ENCODE measurements at places on chromosomes 2 and 18.

DNA sequence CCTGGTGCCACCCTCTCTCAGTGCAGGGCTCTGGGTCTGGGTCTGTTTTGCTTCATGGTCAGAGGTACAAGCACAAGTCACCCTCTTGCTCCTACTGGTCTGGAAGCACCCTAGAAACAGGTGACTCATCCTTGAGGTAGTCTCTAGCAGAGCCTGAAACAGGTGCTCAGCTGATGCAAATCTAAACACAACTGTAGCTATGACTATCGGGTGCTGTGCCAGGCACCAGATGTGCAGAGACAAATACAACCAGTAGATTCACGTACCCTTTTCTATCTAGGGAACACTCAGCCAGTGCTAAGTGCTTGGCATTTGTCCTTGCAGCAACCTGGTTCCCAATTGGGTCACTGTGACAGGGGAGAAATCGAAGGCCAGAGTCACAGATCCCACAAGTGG lies 140.9 kb upstream of the MYCN start:
- DNase-seq = no peak

DNA sequence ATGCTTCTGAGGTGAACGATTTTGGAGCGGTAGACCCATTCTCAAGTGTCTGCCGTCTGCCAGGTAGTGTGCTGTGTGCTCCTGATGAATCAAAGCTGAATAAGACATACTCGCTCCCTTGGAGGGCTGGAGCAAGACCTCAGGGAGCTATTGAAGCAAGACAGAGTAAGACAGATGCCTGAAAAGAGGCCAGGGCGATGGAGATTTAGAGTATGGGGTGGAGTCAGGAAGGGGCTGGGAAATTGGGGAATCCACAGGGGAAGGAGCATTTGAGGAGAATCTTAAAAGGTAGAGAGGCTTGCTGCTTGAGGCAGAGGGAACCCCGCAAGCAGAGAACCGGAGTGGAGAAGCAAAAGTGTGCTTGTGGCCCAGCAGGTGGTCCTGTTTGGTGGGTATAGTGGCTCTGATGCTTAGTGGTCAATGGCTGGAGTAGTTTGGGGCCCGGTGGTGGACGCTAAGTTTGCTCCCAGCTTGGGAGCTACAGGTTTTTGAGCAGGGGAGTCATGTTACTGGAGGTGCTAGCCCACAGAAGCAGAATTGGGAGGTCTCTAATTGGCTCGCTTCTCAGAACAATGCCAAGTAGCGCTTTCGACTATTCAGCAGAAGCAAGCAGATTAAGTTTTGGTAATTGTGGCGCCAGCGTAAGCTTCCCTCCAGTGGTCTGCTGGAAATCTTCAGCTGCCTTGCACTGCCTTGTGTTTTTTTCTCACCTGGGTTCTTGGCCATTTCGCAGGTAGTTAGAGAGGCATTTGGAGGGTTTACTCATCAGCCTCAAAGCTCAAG lies 2.0 kb downstream of the CNNM4 start:
- no peak for DNase-seq

- DNase-seq = no peak
Measured at GRCh38 chr2:68569604-68570003, 73.8 kb upstream of the PROKR1 start.

GRCh38 chr2:172556284-172557033 lies 569 bp downstream of the PDK1 start:
- peak; percentile 46 for DNase-seq

- DNase-seq = no peak
Measured at GRCh38 chr18:74489676-74490075, 6.5 kb upstream of the CNDP2 start.

GRCh38 chr2:241316825-241317224 lies 1.1 kb downstream of the SEPTIN2 start:
- no peak for DNase-seq
